ENCODE measurements at places on chromosomes 2 and 18.

DNA sequence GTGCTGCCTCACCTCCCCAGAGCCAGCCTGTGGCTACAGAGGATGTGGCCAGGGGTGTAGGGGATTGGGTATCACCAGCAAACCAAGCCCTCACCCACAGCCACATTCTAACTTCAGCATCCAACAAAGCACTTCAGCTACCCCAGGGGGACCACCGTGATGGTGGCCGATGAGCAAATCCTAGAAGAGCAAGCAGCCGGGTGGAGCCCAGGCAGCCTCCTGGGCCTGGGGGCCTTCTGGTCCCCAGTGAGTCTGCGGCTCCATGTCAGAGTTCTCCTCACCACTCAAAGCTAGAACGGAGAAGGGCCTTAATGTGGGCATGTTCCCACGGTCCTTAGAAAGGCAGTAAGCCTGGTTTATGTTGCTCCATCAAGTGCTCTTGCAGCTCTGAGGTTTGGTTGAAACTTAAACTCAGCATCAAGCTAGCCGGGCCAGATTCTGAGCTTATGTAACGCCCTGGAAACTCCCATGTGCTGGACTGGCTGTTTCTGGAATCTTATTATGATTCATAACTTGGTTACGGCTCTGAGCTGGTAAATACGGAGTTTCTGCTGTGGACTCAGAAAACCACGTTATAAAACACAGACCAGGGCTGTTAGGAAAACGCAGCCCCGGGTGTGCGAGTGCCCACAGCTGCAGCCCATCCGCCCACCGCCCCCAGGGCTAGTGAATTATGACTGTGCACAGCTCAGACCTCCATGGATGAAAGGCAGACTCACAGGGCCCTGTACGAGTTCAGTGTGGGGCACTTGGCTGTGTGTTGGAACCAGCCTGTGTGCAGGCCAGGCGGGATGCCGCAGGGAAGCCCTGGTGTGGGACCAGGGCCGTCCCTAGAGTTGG lies 99.8 kb downstream of the SEPTIN10 start:
- DNase-seq, result no peak

DNA sequence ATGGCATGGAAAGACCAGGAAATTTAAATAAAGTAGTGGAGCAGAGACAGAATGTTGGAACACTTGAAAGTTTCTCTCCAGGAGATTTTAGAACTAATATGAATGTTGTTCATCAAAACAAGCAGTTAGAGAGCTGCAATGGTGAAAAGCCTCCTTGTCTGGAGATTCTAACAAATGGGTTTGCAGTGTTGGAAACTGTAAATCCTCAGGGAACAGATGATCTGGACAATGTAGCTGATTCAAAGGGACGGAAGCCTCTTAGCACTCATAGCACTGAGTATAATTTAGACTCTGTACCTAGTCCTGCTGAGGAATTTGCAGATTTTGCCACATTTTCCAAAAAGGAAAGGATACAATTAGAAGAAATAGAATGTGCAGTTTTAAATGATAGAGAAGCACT lies 27.7 kb downstream of the AFTPH start:
- no peak for DNase-seq

DNA sequence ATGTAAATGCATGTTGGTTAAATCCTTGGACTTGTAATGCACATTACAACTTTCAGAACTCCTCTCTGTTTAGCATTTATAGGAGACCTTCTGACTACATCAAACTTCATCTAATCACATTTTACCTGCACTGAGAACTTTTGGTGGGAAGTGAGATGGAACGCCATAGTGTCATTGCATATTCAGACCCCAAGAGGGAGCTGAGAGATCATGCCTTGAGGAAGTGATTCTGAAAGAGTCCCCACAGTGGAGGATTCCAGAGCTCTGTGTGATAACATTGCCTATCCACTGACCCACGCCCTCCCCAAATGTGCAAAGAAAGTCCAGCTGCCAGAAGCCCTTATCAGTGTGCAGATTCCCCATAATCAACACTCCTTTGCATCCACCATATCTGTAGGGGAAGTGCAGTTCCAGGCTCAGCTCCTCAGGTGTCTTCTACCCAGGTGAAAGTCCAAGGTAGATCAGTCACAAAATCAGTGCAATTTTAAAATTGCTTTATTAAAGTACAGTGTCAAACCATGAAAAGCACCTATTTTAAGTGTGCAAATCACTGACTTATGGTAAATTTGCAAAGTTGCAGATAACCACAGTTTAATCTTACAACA lies 212.4 kb downstream of the RPIA start:
- DNase-seq, result peak; percentile 10

GRCh38 chr18:13048061-13048595 lies 57.0 kb downstream of the CEP192 start:
- DNase-seq, result no peak

DNA sequence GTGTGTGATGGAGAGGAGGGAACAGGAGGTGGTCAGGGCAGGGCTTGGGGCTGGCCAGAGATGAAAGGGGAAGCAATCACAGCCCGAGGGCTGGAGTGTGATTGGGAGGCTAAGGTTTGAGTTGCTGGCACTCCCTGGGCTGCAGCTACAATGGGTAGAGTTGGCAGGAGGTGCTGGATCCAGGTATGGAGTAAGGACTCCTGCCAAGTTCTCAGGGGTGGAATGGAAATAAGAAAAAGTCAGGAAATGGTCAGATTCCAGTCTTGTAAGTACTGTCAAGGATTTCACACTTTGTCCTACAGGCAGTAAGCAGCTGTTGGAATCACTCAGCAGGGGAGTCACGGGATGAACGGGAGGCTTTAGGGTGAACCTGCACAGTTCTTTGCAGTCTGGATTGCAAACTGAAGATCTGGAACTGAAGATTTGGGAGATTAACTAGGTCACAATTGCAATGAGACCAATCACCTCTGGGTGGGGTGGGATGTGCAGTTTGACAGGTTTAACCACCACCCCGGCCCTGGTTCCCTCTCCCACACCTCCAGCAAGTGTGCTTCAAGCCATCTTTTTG lies 10.9 kb upstream of the INPP5D start:
- no peak for DNase-seq

- DNase-seq, result no peak
Measured at GRCh38 chr2:239569401-239570090, 168.7 kb upstream of the HDAC4 start.

- no peak for DNase-seq
Measured at GRCh38 chr18:45938488-45938935, 28.6 kb downstream of the EPG5 start.

GRCh38 chr2:11029136-11029535 lies 117.4 kb downstream of the KCNF1 start:
- no peak for DNase-seq

DNA sequence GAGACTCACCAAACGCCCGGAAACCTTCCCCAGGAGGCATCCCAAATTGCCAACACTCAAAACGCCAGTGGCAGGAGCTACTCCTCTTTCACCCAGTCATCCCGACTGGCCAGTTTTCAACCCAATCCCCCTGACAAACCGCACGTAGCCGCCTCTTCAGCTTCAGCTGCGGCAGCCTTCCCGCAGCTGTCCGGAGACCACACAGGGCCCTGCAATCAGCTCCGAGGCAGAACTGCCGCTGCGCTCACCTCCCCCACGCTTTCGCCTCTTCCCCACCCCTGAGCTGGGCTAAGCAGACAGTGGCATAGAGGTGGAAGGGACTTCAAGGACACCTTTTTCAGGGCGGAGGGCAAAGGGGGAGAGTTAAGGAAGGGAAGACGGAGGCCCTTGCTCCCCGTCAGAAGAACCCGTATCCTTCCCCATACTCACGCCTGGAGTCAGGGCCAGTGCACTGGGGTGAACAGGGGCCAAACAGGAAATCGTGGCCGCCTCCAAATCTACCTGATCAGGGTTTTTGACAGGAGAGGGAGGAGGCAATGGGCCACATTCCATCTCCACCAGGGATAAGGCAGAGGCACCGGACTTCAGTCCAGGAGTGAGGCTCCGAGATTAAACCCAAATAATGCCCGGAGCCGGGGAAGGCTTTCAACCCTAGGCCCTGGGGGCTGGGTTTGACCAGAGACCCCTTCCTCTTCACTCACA lies 16.9 kb downstream of the CYP26B1 start:
- no peak for DNase-seq

DNA sequence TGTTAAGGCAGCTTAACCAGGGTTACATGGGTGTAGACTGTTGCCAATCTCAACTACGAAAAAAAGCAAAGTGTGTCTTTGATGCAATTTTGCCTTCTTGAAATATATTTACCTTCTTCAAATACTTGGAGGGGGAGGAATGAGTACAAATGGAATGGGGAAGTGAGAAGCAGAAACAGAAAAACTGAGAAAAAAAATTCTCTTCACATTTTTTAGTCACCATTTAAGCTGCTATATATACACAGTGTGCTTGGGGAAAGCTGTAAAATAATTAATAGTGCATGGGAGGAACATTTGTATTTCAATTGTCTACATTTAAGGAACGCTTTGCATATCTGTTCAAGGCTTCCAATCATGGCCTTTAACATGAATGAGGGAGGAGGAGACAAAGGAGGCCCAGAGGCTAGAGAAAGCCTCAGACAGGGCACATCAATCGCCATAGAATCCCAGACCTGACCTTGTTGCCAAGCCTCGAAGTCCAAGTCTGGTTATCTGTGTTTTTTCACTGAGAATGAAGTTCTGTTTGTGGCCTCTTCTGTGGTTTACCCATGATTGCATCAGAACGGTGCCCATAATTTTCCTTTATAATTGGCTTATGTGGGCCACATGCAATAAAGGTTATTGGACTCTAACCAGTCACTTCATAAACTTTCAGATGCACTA lies 158.6 kb downstream of the PIK3C3 start:
- DNase-seq, result no peak

GRCh38 chr18:39840406-39840805 lies 2114.6 kb upstream of the PIK3C3 start:
- DNase-seq, result no peak

GRCh38 chr18:69123421-69123820 lies 277.3 kb upstream of the DOK6 start:
- no peak for DNase-seq

DNA sequence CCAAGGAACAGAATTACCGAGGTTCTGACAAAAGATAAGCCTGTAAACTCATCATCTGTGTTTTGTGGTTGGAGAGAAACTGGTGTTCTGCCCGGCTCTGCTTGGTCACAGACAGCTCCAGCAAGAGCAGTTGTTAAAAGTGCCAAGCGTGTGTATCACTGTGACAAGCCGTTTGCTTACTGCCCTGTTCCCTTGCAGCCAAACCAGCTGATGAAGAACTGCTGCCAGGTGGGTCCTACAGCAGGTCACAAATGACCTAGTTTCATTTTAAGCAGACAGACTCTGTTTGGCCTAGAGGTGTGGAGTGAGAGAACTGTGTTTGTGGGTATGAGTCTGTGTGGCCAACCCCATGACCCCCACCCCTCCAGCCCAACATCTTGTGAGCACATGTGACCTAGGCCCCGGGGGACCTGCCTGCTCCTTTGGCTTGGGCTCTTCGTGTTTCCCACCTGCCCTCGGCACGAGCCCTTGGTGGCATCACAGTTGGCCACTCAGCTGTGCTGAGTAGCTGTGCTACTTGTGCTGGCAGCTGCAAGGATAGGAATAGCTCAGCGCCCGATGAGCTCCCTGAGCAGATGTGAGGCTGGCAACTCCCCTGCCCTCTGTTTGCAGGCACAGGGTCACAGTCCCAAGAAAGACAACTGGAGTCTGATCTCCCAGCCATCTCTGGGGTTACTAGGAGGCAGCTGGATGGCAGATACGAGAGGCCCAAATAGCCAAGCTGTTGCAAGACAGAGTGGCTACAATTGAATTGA lies 9.7 kb downstream of the OXER1 start:
- no peak for DNase-seq

- DNase-seq, result no peak
Measured at GRCh38 chr18:44626807-44627206, 53.9 kb upstream of the SETBP1 start.

DNA sequence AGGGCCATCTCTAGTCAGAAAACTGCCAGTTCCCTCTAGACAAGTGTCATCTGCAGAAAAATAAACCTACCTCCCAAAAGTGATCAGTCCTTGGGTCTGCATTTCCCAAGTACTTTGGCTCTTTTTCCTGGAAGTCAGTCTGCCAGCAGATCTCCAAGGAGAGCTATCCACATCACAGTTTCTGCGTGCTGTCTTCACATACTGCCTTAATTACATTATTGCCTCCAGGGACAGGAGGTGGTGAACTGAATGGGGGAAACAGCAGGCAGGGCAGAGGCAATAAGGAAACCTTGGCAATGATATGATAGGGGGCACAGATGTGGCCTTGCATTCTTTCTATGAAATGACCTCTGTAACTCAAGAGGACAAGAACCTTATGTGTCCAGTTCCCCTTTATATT lies 105.9 kb upstream of the SIX2 start:
- DNase-seq, result no peak

Measured in right renal pelvis (tissue), 4 donors.